Trophoblast cell (in vitro differentiated cells and primary cell): ENCODE measurements at places on chromosomes 12 and 14.

- no peak for DNase-seq
- H3K4me1 ChIP-seq, result no peaks in the 10 kb centered on the region
- no peaks in the 10 kb centered on the region for H3K27me3 ChIP-seq
- no peak overlapping the region for H3K27ac ChIP-seq
- no peaks in the 10 kb centered on the region for H3K36me3 ChIP-seq
Measured at GRCh38 chr12:128771681-128772080, 52.1 kb downstream of the SLC15A4 start.

DNA sequence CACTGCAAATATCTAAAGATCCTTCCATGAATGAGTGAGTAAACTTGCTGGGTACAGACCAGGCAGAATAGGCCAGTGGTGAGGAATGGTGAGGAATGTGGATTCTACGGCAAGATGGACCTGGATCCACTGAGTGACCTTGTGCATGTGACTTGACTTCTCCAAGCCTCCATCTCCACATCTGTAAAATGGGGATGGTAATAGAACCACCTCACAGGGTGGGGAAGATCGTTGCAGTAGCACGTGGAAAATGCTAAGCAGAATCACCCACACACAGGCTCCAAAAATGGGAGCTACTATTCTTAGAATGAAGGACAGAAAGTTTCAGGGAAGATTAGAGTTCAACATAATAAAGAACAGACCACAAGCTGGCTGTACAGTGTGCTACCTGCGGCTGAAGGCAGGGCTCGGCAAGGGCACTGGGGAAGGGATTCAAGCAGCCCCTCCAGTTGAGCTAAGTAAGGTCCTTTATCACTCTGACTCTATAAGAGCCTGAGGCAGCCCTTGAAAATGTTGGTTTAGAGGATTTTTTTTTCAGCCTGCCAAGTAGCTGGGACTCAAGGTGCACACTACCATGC lies 47.5 kb downstream of the ACTN1 start:
- DNase-seq, result no peak
- H3K36me3 ChIP-seq, result peaks cover 39% of the 10 kb centered on the region
- no peak overlapping the region for H3K27ac ChIP-seq
- H3K4me3 ChIP-seq, result no peak overlapping the region
- H3K27me3 ChIP-seq, result no peaks in the 10 kb centered on the region

GRCh38 chr12:102496591-102496990 lies 16.2 kb upstream of the IGF1 start:
- H3K27me3 ChIP-seq, result no peaks in the 10 kb centered on the region
- H3K36me3 ChIP-seq, result no peaks in the 10 kb centered on the region
- no peaks in the 10 kb centered on the region for H3K4me1 ChIP-seq

- no peaks in the 10 kb centered on the region for H3K36me3 ChIP-seq
- no peaks in the 10 kb centered on the region for H3K4me1 ChIP-seq
- H3K27ac ChIP-seq, result no peak overlapping the region
- H3K27me3 ChIP-seq, result no peaks in the 10 kb centered on the region
- no peak overlapping the region for H3K4me3 ChIP-seq
Measured at GRCh38 chr12:82479511-82479910, 121.2 kb downstream of the METTL25 start.

GRCh38 chr12:10501030-10501429 lies 4.7 kb upstream of the EIF2S3B start:
- DNase-seq, result no peak
- H3K36me3 ChIP-seq, result no peaks in the 10 kb centered on the region
- H3K27me3 ChIP-seq, result no peaks in the 10 kb centered on the region
- no peaks in the 10 kb centered on the region for H3K4me1 ChIP-seq

GRCh38 chr12:40207551-40207950 lies 17.2 kb upstream of the LRRK2 start:
- H3K36me3 ChIP-seq, result no peaks in the 10 kb centered on the region
- no peaks in the 10 kb centered on the region for H3K27me3 ChIP-seq
- no peak overlapping the region for H3K4me3 ChIP-seq
- no peak overlapping the region for H3K27ac ChIP-seq

- peak; percentile 30 for DNase-seq
- no peaks in the 10 kb centered on the region for H3K27me3 ChIP-seq
- H3K36me3 ChIP-seq, result no peaks in the 10 kb centered on the region
- no peak overlapping the region for H3K4me3 ChIP-seq
Measured at GRCh38 chr14:59020382-59020781, 168.1 kb upstream of the DAAM1 start.

DNA sequence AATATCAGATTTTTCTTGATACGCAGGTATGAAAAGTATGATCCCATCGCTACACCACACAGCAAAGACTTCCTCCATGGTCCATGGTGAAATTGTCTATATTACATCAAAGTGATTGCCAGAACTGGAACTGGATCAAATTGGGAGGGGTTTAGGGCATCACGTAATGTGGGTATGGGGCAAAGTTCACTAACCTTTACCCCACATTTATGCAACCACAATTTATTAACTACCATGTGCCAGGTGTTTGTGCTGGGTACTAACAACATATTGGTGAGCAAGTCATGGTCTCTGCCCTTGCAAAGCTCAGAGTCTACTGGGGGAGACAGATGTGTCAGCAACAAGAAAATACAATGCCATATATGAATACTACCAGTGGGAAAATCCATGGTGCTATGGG lies 258.9 kb downstream of the SUDS3 start:
- H3K4me1 ChIP-seq, result no peaks in the 10 kb centered on the region
- H3K27ac ChIP-seq, result no peak overlapping the region
- no peak for DNase-seq

DNA sequence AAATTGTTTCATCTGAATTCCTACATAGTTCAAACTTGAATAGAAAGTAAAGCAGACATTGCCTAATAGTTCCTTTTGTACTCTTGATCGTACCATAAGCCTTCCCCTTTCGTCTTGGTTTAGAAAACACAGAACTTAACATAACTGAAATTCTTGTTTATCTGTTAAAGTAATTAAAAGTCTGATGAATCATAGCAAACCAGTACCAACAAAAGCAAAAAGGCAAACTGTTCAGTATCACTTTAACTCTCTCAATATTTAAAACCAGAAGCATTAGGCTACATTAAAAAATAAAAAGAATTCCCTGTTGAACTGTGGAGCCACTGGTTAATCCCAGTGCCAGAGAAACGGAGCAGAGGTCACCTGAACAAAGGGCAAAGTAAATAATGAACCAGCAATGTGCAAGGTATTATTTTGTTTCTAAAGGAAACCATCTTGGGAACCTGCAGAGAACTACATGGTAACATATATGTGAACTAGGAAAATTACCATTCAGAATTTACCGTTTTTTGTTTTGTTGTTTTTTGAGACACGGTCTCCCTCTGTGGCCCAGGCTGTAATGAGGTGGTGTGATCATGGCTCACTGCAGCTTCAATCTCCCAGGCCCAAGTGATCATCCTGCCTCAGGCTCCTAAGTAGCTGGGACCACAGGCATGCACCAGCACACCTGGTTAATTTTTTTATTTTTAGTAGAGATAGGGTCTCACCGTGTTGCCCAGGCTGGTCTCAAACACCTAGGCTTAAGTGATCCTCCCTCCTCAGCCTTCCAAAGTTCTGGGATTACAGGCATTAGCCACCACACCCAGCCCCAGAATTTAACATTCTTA lies 17.1 kb upstream of the HIGD1C start:
- peak; percentile 74 for DNase-seq
- H3K4me3 ChIP-seq, result no peak overlapping the region
- H3K27ac ChIP-seq, result peak overlapping the region; percentile 68
- H3K36me3 ChIP-seq, result peaks cover 3% of the 10 kb centered on the region

- no peaks in the 10 kb centered on the region for H3K27me3 ChIP-seq
- H3K36me3 ChIP-seq, result peaks cover 52% of the 10 kb centered on the region
- H3K4me1 ChIP-seq, result no peaks in the 10 kb centered on the region
Measured at GRCh38 chr12:48932878-48933277, 7.6 kb upstream of the FKBP11 start.

- peaks cover 4% of the 10 kb centered on the region for H3K27me3 ChIP-seq
- no peak overlapping the region for H3K4me3 ChIP-seq
- H3K4me1 ChIP-seq, result no peaks in the 10 kb centered on the region
- no peaks in the 10 kb centered on the region for H3K36me3 ChIP-seq
Measured at GRCh38 chr12:66182956-66183355, 6.1 kb upstream of the IRAK3 start.

DNA sequence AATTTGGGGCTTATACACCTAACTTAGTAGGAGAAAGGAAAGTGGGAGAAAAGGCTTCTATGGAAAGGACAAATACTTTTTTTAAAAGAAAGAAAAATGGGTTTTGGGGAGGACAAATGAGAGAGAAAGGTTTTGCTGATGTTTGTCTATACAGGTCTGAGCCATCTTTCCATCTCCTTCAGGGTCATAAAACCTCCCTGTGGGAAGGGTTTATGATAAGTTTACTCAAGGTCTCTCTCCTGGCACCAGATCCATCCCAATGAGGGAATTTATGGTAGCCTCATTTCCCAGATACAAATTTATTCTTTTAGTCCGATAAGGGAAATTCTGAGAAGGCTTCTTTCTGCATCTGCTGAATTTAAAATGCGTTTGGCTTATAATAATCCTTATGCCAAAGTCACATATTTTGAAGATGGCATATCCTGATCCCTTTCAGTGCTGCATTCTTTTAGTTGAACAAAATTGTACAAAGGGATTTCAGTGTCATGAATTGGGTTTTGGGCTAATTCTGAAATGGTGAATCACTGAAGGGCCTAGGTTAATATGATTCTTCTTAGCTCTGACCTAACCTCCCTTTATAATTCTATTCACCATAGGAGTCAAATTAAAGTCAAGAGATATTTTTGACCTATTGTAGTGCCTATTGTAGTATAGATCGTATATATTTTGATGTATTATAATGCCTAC lies 173.5 kb upstream of the DYRK2 start:
- H3K36me3 ChIP-seq, result no peaks in the 10 kb centered on the region
- DNase-seq, result no peak
- H3K4me1 ChIP-seq, result peaks cover 9% of the 10 kb centered on the region
- H3K4me3 ChIP-seq, result no peak overlapping the region

- H3K27me3 ChIP-seq, result peaks cover 93% of the 10 kb centered on the region
- DNase-seq, result no peak
- no peaks in the 10 kb centered on the region for H3K4me1 ChIP-seq
Measured at GRCh38 chr12:114443607-114444421, 37.9 kb upstream of the TBX5 start.

DNA sequence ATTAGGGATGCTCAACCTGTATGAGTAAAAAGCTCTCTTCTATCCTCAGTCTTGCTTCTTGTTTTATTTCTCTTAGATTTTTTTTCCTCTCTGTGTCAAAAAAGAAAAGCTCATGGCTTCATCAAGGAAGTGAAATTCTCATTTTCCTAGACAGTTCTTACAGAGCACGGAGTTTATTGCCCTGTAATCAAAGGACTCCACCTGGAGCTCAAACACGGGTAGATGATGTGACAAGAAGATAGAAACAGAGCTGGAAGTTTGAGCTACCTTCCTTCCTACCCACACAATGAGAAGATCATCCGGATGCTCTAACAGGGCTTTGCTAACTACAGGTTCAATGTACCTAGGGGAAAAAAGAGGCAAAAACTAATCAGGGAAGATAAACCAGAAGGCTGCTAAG lies 564.8 kb downstream of the MED13L start:
- no peaks in the 10 kb centered on the region for H3K36me3 ChIP-seq
- H3K27ac ChIP-seq, result no peak overlapping the region
- H3K4me3 ChIP-seq, result no peak overlapping the region
- no peaks in the 10 kb centered on the region for H3K4me1 ChIP-seq
- peaks cover 3% of the 10 kb centered on the region for H3K27me3 ChIP-seq

GRCh38 chr12:55258303-55258702 lies 13.9 kb downstream of the OR6C74 start:
- no peak for DNase-seq
- no peak overlapping the region for H3K27ac ChIP-seq
- H3K36me3 ChIP-seq, result no peaks in the 10 kb centered on the region
- H3K27me3 ChIP-seq, result no peaks in the 10 kb centered on the region

DNA sequence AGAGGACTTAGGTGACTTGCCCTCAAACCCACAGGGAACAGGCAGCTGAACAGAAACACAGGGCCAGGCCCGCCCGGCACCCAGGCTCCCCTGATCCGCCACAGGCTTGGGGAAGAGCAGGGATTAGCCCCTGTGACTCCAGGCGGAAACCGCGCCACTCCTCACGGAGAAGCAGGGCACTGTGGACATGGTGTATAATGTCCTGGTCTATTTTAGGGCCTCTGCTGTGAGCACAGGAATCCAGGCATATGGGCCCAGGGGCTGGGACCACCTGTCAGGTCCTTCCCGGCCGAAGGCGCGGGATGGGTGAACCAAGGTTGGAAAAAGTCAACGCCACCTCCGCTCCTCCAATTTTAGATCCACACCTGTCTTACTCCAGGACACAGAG lies 34.6 kb upstream of the MEG3 start:
- no peaks in the 10 kb centered on the region for H3K36me3 ChIP-seq
- peaks cover 8% of the 10 kb centered on the region for H3K4me1 ChIP-seq
- no peaks in the 10 kb centered on the region for H3K27me3 ChIP-seq
- H3K27ac ChIP-seq, result no peak overlapping the region

DNA sequence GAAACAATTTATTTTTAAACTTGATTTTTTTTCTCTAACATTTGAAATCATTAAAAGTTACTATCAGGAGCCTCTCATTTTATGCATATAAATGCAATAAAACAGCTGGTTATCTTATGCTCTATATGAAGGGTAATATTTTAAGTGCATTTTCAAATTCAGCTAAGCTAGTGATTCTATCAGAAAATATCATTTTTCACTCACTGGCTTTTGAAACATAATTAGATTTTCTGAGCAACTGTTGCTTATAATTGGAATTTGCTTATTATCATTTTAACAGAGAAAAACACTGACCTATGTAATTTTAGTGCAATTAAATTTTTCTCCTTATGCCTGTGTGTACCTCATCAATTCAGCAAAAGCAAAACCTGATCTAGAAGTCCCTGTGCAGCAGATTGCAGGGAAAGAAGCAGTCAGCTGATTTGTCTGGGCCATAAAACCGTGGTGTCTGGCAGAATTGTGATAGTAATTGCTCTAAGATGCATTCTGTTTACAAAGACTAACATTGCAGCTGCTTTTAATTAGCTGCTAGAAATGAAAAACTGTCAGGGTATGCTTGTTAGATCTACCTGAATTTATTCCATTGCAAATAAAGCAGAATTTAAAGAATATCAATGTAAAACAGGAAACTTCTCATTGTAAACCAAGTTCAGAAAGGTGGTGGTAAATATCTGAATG lies 75.0 kb downstream of the BICD1 start:
- no peak for DNase-seq
- H3K36me3 ChIP-seq, result no peaks in the 10 kb centered on the region

- H3K36me3 ChIP-seq, result no peaks in the 10 kb centered on the region
- H3K27ac ChIP-seq, result no peak overlapping the region
- H3K4me3 ChIP-seq, result no peak overlapping the region
- DNase-seq, result no peak
Measured at GRCh38 chr14:28879573-28879996, 113.0 kb downstream of the FOXG1 start.

GRCh38 chr14:33045760-33046159 lies 107.1 kb downstream of the NPAS3 start:
- DNase-seq, result no peak
- no peaks in the 10 kb centered on the region for H3K27me3 ChIP-seq
- H3K36me3 ChIP-seq, result no peaks in the 10 kb centered on the region
- H3K4me3 ChIP-seq, result no peak overlapping the region
- no peaks in the 10 kb centered on the region for H3K4me1 ChIP-seq

- no peak for DNase-seq
- H3K36me3 ChIP-seq, result no peaks in the 10 kb centered on the region
- H3K4me1 ChIP-seq, result peaks cover 39% of the 10 kb centered on the region
- H3K27ac ChIP-seq, result peak overlapping the region; percentile 61
Measured at GRCh38 chr14:61512026-61512834, 183.1 kb upstream of the HIF1A start.
